ENCODE measurements at places on chromosomes 7 and 10. TPM values are rescaled to one million over a fixed set of nuclear protein-coding genes. Genes with fewer than 3 reads are reported as not detected.

The ASIC3 gene
- total RNA-seq = 1.1 TPM

The UTF1 gene
- not detected for total RNA-seq

The OR2A42 gene
- total RNA-seq = not detected

GRCh38 chr7:141649865-141650634, 51.9 kb downstream of the DENND11 start:
- DNase-seq = peak; percentile 61

- no peak for DNase-seq
These were observed 87.2 kb upstream of the INSYN2A start for GRCh38 chr10:127283576-127283975.

DNA sequence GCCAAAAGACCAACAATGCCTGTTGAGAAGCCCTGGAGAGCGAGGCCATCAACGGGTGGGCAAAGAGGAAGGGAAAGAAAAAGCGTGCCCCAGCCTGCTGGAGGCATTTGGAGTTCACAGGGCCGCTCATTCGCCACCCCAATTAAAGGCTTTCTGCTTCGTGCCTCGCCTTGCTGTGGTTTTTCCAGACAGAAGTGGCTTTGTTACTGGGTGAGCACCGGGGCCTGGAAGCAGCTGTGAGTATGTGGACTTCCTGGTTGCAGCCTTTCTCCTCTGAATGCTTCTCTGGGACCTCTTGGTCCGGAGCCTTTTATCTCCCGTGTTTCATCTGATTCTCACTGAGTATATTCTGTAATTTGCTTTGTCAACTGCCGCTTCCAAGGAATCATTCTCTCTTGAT, 118.1 kb upstream of the EGR2 start:
- DNase-seq = no peak

DNA sequence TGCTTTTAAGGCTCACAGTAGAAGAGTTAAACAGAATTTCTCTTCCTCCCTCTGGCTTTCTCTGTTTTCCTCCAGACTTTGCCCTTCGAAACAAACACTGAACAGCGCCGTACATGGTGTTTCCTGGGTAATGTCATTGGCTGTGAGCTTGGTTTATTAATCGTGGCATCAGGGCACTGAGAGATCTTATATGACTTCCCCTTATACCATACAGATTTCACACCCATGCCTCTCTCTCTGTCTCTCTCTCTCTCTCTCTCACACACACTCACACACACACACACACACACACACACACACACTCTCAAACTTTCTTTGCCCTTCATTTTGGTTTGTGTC, 195.5 kb downstream of the CREB5 start:
- no peak for DNase-seq
